ENCODE measurements at places on chromosomes 7 and 10. TPM values are rescaled to one million over a fixed set of nuclear protein-coding genes. Genes with fewer than 3 reads are reported as not detected.

Gene WEE2
- total RNA-seq, result not detected

Gene TAS2R4
- 1.0 TPM for total RNA-seq

Gene PDE6C
- total RNA-seq, result not detected

Gene TCAF2
- total RNA-seq, result 34.7 TPM

Gene BLNK
- total RNA-seq, result not detected

Gene ADCK2
- total RNA-seq, result 28.1 TPM

Gene GPR37
- total RNA-seq, result not detected

Gene PRKCQ
- 36.0 TPM for total RNA-seq

Gene DGKB
- total RNA-seq, result not detected

Gene CYREN
- 52.8 TPM for total RNA-seq

Gene HDAC9
- 3.0 TPM for total RNA-seq

DNA sequence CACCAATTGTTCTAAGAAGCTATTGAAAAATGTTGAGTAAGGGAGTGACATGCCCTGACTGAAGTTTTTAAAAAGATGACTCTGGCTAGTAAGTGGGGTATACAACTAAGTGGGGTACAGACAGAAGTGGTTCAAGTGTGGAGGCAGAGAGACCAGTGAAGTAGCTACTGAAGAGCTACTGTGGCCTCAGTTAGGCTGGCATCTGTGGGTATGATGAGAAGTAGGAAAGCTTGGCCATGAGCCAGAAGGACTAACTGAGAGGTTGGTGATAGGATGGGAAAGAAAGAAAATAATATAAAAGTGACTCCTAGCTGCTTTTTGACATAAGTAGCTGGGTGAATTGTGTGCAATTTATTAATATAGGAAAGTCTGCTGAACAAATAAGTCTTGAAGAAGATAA is 176.6 kb downstream of the SEMA3D start:
- peaks cover 1% of the 10 kb centered on the region for H3K27me3 ChIP-seq
- no peak for DNase-seq
- no peak overlapping the region for H3K27ac ChIP-seq
- no peak overlapping the region for H3K4me3 ChIP-seq

DNA sequence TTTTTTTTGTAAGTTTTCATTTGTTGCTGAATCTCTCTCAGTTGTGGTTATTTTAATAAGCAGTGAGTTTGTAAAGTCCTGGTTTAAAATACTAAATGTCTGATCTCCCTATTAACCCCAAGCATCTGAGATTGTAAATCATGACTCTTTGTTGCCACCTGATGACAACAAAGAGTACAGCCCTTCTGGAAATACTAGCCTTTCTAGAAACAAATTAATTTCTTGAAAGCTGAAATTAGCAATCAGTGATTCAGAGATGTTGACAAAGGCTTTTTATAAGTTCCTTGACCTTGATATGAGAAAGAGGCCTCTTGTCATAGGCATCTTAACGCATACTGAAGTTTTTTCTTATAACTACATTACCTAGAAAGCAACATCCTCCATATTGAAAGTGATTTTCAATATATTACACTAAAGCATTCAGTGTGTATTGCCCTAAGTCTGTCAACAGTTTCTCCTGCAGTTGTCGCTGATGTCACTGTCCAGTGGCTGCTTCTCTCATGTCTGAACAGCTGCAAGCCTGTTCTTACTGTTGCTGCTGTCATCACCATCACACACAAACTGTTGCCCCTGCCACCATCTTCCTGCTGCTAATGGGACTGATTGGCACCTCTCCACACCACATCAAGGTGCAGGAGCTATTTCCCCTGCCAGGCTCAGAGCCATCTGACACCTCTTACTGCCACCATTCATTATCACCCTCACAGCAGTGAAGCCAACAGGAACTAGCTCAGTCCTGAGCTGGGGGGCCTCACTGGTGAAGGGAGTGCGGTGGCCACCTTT is 95.1 kb upstream of the LRGUK start:
- no peaks in the 10 kb centered on the region for H3K27me3 ChIP-seq
- H3K36me3 ChIP-seq, result no peaks in the 10 kb centered on the region
- no peak overlapping the region for H3K4me3 ChIP-seq
- DNase-seq, result no peak
- H3K27ac ChIP-seq, result no peak overlapping the region

DNA sequence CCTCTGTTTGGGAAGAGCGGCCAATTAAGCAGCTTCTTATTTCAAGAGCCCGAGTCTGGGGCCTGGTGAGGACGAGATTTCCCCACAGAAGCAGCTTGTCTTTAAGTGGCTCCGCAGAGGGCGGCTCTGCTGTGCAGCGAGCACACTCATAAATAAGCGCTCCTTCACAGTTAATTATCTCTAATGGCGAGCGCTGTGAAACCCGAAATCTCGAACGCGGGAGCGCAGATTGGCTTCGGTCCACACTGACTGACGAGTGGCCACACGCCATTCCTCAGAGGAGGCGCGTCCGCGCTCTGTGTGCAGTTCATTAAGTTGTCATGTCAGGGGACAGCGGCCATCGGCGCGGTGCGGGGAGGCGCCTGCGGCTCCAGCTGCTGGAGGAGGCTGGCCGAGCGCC is 560.9 kb downstream of the DNAJB6 start:
- no peaks in the 10 kb centered on the region for H3K36me3 ChIP-seq
- H3K27me3 ChIP-seq, result no peaks in the 10 kb centered on the region
- DNase-seq, result no peak

GRCh38 chr7:94045581-94045980 is 41.4 kb upstream of the BET1 start:
- H3K4me1 ChIP-seq, result peaks cover 4% of the 10 kb centered on the region
- no peak overlapping the region for H3K4me3 ChIP-seq
- H3K27me3 ChIP-seq, result peaks cover 18% of the 10 kb centered on the region
- no peak for DNase-seq
- H3K27ac ChIP-seq, result no peak overlapping the region

GRCh38 chr10:113444766-113445365 is 108.0 kb upstream of the HABP2 start:
- no peak overlapping the region for H3K4me3 ChIP-seq
- H3K27ac ChIP-seq, result no peak overlapping the region
- peaks cover 8% of the 10 kb centered on the region for H3K27me3 ChIP-seq
- no peaks in the 10 kb centered on the region for H3K36me3 ChIP-seq
- DNase-seq, result no peak

DNA sequence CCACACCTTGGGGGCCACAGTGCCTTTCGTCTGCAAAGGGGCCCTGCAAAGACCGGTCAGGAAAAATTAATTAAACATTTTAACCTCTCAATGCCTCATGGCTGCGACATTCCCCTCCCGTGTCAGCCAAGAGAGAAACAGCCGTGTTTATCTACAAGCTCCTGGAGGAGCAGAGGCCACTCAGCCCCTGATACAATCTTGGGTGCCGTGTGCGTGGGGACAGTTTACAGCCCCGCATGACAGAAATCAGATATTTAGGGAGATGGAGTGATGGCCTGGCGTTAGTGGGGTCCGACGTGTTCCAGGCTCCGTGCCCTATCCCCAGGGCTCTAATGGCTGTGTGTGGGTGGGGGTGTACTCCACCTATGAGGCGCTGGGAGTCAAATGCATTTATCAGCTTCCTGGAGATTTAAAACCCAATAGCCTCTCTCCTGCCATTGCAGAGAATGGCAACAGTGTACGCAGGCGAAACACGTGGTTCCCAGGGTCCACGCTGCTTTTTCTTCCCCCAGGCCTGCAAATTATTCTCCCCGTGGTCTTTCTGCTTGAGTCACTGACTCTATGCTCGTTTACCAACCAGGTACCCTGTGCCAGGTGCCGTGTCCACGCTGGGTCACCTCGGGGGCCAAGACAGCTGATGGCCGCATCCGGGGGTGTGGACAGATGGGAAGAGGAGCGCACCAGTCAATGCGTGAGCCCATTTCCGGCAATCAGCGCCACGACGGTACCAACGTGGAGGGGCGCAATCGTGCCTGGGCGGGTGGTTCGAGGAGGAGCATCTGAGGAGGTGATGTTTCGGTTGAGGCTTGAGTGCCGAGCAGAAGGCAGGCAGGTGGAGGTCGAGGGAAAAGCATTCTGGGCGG is 26.6 kb upstream of the PSMG3 start:
- H3K27ac ChIP-seq, result no peak overlapping the region
- H3K4me1 ChIP-seq, result peaks cover 8% of the 10 kb centered on the region
- no peaks in the 10 kb centered on the region for H3K36me3 ChIP-seq

- H3K4me3 ChIP-seq, result no peak overlapping the region
- H3K4me1 ChIP-seq, result no peaks in the 10 kb centered on the region
- no peaks in the 10 kb centered on the region for H3K36me3 ChIP-seq
- DNase-seq, result no peak
- no peak overlapping the region for H3K27ac ChIP-seq
These were observed 8.3 kb downstream of the HOXA4 start for GRCh38 chr7:27122077-27122910.

DNA sequence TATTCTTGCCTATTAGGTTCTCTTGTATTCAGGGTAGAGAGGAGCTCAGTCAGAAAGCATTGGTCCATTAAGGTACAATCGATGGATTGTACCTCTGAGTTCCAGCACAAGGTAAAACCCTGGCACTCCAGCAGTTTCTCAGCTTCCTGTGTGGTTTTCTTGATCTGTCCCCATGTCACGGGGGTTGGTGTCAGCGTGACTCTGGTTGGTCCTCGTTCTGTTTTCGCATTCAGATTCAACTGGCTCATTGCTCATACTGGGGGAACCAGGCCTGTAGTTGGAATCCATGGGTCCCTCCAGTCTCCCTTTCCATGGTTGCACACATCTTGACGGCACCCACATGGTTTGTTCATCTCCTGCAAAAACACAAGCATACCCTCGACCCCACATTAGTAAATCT is 32.7 kb upstream of the RASGEF1A start:
- peak overlapping the region; percentile 43 for H3K4me3 ChIP-seq
- H3K27ac ChIP-seq, result peak overlapping the region; percentile 82
- peaks cover 12% of the 10 kb centered on the region for H3K36me3 ChIP-seq
- peaks cover 15% of the 10 kb centered on the region for H3K27me3 ChIP-seq

- DNase-seq, result no peak
- peaks cover 25% of the 10 kb centered on the region for H3K36me3 ChIP-seq
- no peak overlapping the region for H3K4me3 ChIP-seq
- H3K4me1 ChIP-seq, result peaks cover 19% of the 10 kb centered on the region
- no peaks in the 10 kb centered on the region for H3K27me3 ChIP-seq
These were observed 31.6 kb downstream of the RBM33 start for GRCh38 chr7:155676052-155676451.

DNA sequence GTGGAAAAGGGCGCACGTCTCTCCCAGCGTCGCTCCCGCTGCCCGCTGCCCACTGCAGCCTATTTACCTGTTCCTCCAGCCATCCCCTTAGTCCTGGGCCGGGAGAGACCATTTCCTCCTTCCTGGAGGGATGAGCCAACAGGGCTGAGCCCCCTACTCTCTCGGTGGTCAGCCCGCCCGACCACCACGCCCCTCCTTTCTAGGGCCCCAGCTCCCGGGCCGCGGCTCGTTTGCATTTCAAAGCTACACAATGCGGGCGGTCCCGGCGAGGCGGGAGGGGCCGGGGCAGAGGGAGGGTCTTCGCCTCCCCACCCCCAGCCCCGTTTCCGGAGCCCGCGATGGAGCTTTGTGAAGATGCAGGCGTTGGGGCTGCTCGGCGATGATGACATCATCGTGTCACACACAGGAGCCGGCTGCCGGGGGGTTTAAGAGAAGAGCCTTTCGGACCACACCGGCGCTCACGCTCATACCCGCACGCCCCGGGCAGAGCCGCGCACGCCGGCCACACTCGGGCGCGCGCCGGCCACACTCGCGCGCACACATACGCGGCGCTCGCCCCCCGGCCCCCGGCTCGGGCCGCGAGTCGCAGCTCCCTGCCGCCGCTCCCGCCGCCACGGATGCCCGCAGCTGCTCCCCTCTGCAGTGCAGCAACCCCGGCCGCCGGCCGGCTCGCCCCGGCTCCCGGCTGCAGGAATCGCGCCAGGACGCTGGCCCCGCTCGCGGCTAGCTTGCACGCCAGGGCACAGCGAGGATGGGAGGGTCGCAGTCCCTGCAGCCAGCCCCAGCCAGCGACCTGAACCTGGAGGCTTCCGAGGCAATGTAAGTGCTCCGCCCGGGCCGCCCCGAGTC is 107.7 kb upstream of the BTBD16 start:
- DNase-seq, result no peak
- no peaks in the 10 kb centered on the region for H3K4me1 ChIP-seq
- peaks cover 53% of the 10 kb centered on the region for H3K27me3 ChIP-seq
- no peak overlapping the region for H3K4me3 ChIP-seq
- peaks cover 2% of the 10 kb centered on the region for H3K36me3 ChIP-seq

GRCh38 chr10:124689911-124690498 is 54.2 kb downstream of the FAM53B start:
- H3K27ac ChIP-seq, result peak overlapping the region; percentile 91
- H3K4me3 ChIP-seq, result peak overlapping the region; percentile 66
- DNase-seq, result no peak
- H3K27me3 ChIP-seq, result no peaks in the 10 kb centered on the region
- peaks cover 58% of the 10 kb centered on the region for H3K36me3 ChIP-seq

GRCh38 chr10:34075254-34075926 is 739.7 kb downstream of the PARD3 start:
- DNase-seq, result no peak
- no peak overlapping the region for H3K4me3 ChIP-seq
- H3K27me3 ChIP-seq, result no peaks in the 10 kb centered on the region
- H3K4me1 ChIP-seq, result no peaks in the 10 kb centered on the region
- H3K36me3 ChIP-seq, result no peaks in the 10 kb centered on the region
- no peak overlapping the region for H3K27ac ChIP-seq

DNA sequence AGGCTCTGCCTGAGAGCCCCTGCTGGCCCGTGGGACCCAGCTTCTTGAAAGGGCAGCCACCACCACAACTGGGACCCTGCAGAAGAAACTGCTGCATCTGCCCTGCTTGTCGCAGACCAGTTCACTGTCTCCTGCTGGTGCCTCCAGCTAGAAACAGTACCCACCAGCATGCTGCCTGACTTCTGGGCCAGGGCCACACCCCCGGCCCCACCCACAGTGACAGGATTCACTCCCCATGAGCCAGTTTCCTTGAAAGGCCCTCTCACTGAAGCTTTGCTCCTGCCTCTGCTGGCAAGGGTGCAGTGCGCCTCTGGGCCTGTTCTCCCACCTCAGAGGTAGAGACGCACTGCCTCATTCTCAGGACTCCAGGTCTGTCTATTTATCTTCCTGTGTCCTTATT is 32.4 kb downstream of the ANXA11 start:
- H3K4me1 ChIP-seq, result peaks cover 6% of the 10 kb centered on the region
- no peak for DNase-seq
- H3K27ac ChIP-seq, result no peak overlapping the region
- no peak overlapping the region for H3K4me3 ChIP-seq

- no peaks in the 10 kb centered on the region for H3K27me3 ChIP-seq
- H3K4me3 ChIP-seq, result no peak overlapping the region
- peaks cover 25% of the 10 kb centered on the region for H3K36me3 ChIP-seq
- H3K27ac ChIP-seq, result no peak overlapping the region
- peaks cover 14% of the 10 kb centered on the region for H3K4me1 ChIP-seq
- peak; percentile 36 for DNase-seq
These were observed 60.0 kb downstream of the MLLT10 start for GRCh38 chr10:21593986-21594385.

GRCh38 chr7:123621707-123622106 is 20.1 kb downstream of the ASB15 start:
- H3K4me1 ChIP-seq, result no peaks in the 10 kb centered on the region
- H3K4me3 ChIP-seq, result no peak overlapping the region
- no peak for DNase-seq
- peaks cover 7% of the 10 kb centered on the region for H3K27me3 ChIP-seq
- no peak overlapping the region for H3K27ac ChIP-seq
